COR-L47 (cell line): ENCODE measurements at places on chromosomes 2 and 18.
A peak's percentile ranks its signal among the peaks of the same experiment; 100 is the strongest.

GRCh38 chr2:88735853-88736252, 44.4 kb downstream of the RPIA start:
- DNase-seq = no peak

DNA sequence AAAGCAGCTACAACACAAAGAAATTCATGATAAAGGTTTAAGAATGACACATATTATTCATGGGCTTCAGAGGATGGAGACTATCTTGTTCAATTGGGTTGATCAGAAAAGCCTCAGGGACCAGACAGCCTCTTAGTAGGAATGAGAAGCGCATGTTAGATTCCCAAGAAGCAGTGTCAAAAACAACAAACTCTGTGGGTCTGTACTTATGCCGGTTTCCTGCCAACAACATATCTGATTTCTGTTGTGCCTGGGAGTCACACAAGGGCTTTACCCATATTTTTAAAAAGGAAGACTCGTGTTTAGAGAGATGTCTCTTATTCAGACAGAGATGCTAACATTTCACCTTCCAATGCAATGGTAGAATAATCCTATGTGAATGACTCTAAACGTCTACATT, 2180.6 kb upstream of the CELF4 start:
- DNase-seq = no peak

- DNase-seq = no peak
These were observed 16.5 kb upstream of the SLC20A1 start for GRCh38 chr2:112629224-112629623.

- peak; percentile 79 for DNase-seq
These were observed 1.4 kb downstream of the MBD2 start for GRCh38 chr18:54222922-54223567.

- no peak for DNase-seq
These were observed 63.0 kb downstream of the REEP1 start for GRCh38 chr2:86274265-86274917.

DNA sequence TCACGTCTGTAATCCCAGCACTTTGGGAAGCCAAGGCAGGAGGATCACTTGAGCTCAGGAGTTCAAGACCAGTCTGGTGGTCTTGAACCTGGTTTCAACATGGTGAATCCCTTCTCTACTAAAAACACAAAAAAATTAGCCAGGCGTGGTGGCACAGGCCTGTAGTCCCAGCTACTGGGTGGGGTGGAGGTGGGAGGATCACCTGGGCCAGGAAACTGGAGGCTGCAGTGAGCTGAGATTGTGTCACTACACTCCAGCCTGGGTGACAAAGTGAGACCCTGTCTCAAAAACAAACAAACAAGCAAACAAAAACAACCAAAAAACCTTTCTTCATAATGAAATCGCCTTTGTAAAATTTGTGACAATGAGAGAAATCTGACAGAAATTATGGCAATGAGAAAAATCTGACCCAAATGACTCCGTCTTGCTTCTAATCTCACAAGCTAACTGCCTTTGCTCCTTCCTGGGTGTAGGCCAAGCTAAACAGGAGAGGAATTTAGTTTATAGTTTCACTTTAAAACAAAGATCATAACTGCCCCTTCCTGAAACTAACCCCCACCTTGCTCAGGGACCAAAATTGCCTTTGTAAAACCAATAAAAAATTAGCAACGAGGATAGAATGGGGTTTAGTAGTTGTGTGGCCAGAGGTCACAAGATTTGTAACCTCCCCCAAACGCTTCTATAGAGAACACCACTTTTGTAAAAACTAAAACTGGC, 60.7 kb upstream of the KIF5C start:
- DNase-seq = no peak

DNA sequence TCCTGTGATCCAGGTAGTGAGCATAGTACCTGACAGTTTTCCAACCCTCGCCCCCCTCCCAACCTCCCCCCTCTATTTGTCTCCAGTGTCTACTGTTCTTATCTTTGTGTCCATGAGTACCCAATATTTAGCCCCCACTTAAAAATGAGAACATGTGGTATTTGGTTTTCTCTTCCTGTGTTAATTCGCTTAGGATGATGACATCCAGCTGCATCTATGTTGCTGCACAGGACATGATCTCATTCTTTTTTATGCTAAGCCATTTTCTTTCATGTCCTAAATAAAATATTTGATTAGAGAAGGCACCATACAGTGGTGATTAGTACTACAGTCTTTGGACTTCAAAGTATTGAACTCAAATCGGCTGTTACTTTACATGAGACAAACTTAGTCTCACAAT, 1087.9 kb downstream of the CBLN2 start:
- no peak for DNase-seq

- DNase-seq = peak; percentile 97
These were observed 9.1 kb upstream of the NR4A2 start for GRCh38 chr2:156341452-156342253.

DNA sequence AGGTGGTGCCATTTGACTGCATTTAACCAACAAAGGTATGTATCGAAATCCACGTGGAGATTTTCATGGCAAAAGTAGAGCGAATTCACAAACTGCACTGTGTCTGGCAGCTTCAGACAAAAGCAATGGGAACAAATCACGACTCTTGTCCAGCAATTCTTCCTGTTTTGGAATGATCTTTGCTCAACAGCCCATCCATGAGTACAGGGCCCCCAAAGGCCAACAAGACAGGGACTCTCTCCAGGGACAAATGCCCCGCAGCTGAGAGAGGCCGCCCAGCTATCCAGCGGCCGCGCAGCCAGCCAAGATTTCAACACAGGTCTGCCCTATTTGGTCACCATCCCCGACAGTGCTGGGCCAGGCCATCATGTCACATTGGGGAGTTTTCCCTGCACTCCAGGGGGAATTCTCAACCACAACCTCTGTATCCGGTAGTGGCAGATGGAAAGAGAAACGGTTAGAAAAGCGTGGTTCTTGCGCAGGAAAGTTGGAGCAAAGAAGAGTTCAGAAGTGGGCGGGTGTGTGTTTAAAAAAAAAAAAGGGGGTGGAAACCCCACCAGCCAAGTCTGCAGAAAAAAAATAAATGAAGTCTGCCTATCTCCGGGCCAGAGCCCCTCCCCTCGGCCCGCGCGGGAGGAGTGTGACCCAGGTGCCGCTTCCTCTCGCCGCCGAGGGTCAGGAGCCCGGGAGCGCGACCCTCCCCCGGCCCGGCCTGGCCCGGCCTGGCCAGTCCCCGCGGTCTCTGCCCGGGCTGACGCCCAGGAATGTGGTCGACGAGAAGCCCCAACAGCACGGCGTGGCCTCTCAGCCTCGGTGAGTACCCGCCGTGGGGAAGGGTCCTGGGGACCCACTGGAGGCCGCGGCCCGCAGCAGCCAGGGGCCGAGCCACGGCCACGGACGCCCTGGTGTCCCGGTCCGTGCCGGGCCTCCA, at the start of gene GYPC:
Gene GYPC, plus strand, starts transcription at position 659 of the 931 bp plus-strand sequence. Its CDS starts 106 bp downstream, at position 765.
- no peak for DNase-seq

DNA sequence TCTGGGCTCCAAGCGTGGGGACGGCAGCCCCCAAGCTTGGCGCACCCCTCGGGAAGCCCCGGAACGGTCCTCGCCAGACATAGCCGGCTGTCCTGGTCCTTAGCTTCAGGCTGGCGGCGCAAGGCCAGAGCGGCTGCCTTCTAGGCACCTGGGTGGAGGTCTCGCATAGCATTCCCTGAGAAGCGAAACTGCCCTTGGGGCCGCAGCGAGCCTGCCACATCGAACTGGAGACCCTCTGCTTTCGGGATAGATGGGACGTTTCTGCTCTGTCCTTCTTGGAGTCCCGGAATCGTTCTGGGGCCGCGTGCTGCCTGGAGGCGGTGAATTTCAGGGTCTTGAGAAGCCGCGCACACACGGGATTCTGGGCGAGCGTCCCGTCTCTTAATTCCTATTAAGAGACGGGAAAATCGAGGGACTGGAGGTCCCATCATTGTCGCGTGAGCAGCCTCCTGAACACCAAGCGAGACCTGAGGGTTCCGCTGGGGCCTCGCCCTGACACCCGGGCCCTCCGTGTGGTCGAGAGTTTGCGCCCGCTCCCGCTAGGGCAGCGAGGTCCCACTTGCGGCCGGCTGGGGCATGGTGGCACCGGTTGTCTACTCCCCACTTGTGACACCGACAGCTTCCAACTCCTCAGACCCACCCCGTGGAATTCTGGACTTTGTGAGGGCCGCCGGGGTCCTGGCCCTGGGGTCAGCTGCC, 9.7 kb upstream of the EN1 start:
- no peak for DNase-seq

- DNase-seq = no peak
These were observed 155.1 kb upstream of the LMAN1 start for GRCh38 chr18:59514203-59514602.
